ENCODE measurements at places on chromosomes 12 and 14.

DNA sequence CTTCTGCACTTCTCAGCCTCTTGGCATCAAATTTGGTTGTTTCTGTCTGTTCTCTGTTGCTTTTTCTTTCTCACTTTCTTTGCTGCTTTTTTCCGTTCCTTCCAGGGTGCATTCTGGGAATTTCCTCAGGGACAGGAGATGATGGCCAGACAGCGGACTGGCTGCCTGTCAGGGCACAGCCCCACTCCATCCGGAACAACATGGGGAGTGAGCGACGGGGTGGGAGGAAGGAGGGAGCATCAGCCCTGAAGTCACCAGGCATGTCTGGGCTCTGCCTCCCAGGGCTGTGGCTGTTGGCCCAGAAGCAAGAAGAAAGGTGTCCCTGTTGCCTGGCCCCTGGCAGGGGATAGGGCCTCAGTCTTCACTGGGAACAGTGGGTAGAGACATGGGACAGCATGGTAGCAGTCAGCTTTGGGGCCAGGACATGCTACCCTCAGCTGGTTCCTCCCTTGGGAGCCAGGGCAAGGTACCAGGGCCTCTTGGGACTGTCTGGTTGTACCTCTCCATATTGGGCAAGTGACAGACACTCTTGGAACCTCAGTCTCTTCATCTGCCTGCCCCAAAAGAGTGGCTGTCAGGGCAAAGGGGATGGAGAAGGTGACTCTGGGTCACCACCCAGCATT is 8.6 kb downstream of the PGF start:
- no peak for DNase-seq

GRCh38 chr14:101029668-101030290 is 126.3 kb upstream of the RTL1 start:
- DNase-seq: no peak

DNA sequence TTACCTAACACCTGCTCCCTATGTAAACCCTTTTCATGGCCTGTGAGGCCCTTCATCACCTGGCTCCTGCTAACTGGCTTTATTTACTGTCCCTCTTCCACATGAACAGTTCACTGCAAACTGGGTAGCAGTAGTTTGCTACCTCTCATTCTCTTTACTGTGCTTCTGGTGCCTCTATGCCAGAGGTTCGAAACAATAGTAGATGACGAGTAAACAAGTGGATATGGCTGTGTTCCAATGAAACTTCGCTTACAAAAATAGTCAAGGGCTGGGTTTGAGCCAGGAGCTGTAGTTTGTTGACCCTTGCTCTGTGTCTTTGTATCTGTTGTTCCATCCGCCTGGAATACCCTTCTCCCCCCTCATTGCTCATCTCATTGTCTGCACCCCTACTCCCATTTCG is 233.6 kb upstream of the RMST start:
- DNase-seq: no peak

- DNase-seq: no peak
Measured at GRCh38 chr14:63501429-63501828, 41.7 kb downstream of the PPP2R5E start.

- DNase-seq: no peak
Measured at GRCh38 chr14:56046546-56046945, 71.7 kb upstream of the PELI2 start.

GRCh38 chr14:103499709-103500108 is 22.9 kb downstream of the CKB start:
- DNase-seq: no peak

GRCh38 chr12:108983227-108983626 is 37.6 kb downstream of the SVOP start:
- DNase-seq: no peak

DNA sequence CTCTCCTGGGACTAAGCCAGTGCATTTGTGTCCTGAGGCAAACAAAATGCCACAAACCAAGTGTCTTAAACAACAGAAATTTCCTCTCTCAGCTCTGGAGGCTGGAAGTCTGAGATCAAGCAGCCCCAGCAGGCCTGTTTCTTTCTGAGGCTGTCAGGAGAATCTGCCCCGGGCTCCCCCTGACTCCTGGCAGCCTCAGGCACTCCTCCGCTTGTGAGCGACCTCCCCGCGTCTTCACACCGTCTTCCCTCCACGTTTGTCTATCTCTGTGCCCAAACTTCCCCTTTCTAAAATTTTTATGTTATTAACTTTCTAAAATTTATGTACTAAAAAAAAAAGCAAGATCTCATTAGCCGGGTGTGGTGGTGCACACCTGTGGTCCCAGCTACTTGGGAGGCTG is 59.7 kb downstream of the RIMBP2 start:
- DNase-seq: no peak

DNA sequence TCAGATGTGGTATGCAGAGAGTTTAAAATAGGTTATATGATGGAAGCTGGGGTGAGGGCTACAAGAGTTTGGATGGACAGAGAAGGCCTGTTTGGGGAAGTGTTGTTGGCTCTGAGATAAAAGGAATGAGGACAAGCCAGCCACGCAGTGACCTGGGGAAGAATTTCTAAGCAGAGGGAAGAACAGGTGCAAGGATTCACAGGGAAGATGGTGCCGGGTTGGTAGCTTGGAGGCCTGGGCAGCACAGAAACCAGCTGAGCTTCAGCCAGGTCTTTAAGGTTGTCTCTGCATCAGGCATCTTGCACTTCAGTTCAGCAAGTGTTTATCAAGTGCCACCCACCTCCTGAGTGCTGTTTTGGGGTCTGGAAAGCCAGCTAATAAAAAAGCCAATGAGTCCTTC is 1163.7 kb downstream of the AACS start:
- DNase-seq: no peak

GRCh38 chr12:12891881-12892355 is 556 bp downstream of the GPRC5A start:
- no peak for DNase-seq

- DNase-seq: no peak
Measured at GRCh38 chr14:47442211-47442610, 233.2 kb downstream of the MDGA2 start.

DNA sequence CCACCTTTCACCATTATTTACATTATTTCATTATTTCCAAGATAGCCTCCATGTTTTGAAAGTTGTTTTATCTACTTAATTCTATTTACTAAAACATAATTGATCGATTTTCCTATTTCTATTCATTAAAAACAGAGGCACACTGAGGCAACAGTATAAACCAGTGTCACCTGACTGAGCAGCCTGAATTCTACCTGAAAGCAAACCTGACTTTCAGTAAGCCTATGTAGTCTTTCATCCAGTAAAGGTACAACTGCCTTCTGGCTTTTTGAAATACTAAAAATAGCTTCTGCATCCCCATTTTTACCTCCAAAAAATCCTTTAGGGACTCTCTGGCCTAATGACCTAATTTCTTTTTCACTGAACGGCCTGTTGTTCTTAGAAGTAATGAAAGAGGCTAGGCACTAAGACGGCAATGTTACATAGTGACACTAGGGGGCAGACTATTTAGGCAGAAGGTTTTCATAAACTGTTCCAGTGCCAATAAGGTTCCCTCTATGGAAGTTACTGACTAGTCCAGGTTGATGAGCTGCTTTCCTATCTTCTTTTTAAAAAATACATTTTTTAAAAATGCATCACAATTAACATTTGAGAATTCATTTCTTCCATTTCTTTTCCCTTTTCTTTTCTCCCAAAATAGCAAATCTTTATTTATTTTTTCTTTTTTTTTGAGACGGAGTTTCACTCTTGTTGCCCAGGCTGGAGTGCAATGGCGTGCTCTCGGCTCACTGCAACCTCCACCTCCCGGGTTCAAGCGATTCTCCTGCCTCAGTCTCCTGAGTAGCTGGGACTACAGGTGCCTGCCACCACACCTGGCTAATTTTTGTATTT is 17.5 kb downstream of the ANAPC5 start:
- DNase-seq: no peak

DNA sequence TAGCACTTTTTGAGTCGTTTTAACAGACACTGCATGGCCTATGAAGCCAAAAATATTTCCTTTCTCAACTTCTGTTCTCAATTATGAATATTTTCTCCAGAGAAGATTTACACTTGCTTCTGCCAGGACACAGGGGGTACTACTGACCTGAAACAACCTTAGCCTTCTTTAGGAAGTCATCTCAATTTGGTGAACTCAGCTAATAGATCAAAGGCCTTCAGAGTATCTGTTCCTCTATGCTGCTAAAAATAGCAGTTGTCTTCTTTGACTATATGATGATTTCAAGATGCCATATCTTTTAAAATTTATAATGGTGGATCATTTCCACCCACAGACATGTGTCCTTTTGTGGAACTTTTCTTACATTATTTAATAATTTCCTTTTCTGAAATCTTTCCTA is 14.0 kb upstream of the NDUFA12 start:
- no peak for DNase-seq

- DNase-seq: no peak
Measured at GRCh38 chr14:68477461-68478085, 315.3 kb downstream of the ZFP36L1 start.

DNA sequence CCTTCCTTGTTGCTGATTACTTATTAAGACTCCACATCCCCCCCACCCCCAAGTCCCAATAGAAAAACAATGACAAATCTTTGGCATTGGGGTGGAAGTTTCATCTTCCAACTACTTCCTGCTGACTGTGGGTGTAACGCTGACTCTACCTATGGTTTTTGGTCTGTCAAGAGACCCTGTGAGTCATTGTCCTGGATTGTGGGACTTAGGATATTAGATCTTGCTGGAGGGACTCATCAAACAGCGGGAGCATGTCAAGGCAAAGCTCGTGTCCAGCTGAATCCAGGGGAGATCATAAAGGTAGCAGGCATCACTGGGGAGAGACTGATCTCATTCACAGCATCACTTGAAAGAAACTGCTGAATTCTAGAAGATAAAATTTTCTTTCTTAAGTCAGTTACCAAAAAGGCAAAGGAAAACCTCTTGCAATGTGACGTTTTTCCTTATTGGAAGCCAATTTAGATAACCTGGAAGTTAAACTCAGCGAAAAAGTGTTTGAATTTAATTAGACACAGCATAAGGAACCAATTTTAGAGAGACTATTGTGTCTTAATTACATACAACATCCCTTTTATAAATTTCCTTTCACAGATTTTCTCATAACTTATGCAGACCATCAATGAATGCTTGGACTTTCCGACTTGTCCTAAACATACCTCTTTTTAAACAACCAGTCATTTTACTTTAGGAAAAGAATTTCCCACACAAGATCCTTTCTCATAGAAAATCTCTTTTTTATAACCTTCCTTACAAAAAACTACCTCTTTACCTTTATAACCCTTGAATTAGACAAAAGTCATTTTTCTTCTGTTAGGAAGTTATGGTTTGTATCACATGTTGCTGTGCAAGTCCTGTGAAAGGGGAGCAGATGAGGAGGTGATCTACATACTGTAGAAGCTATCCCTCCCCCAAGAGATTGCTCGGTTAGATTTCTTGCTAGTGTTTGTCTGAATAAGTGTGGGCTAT is 94.6 kb upstream of the SCAF11 start:
- DNase-seq: no peak

- DNase-seq: no peak
Measured at GRCh38 chr12:39956725-39957124, 149.2 kb downstream of the SLC2A13 start.

- DNase-seq: no peak
Measured at GRCh38 chr12:121248622-121249021, 38.7 kb downstream of the P2RX4 start.

GRCh38 chr12:32881107-32881506 is 15.5 kb downstream of the PKP2 start:
- DNase-seq: no peak

GRCh38 chr12:20508359-20508758 is 140.0 kb downstream of the PDE3A start:
- no peak for DNase-seq

- no peak for DNase-seq
Measured at GRCh38 chr12:129071362-129071761, 218.1 kb downstream of the GLT1D1 start.

- DNase-seq: no peak
Measured at GRCh38 chr12:25372969-25373817, 122.5 kb upstream of the KRAS start.

GRCh38 chr12:44848703-44849085 is 27.4 kb downstream of the NELL2 start:
- no peak for DNase-seq

DNA sequence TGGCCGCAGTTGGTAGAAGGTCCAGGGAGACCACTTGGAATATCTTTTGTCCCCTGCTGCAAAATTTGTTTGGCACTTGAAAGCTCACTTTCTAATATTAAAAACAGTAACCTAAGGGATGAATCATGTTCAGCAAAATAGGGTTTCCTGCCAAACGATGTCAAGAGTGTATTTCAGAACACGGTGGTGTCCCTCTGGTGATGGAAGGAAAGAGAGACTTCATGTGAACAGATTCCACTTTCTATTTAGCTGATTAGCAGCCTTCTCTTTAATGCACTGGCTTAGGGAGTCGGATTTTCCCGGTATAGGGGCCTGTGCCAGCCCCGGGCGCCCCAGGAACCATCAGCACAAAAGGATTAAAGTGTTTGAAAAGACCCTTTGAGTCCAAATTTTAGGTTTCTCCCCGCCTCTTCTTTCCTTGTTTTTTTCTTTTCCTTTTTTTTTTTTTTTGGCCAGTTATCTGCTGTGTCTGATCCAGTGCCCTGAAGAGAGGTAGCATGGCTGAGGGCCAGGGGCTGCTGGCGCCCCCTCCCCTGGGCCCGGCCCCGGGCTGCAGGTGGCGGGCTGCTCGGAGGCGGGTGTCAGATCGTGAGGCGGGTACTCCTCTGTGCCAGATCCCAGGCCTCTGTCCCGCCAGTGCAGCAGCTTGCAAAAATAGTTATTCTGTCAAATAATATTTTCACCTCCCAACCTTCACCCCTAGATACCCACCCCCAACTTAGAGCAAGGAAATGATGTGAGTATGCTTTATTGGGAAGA is 88.3 kb downstream of the TESC start:
- no peak for DNase-seq

DNA sequence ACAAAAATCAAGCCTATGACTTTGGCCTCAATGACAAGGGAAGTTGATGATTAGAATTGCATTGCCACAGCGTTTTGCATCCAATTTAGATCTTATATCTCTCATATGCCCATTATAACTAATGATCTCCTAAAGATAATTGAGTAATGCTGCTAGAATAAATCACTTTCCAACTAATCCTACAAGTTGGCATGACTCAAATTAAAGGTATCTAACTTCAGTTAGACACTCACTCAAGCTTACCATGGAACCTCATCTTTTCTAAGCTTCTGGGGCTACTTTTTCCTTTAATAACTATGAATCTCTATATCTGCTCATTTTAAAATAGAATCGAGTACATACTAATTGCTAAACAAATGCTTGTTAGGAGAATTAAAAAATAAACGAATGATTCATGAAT is 427.8 kb downstream of the BTG1 start:
- no peak for DNase-seq

GRCh38 chr14:100554082-100554677 is 33.0 kb downstream of the BEGAIN start:
- no peak for DNase-seq

GRCh38 chr12:93957168-93957567 is 191.2 kb upstream of the PLXNC1 start:
- DNase-seq: no peak

- DNase-seq: no peak
Measured at GRCh38 chr14:43001731-43002130, 1395.1 kb downstream of the LRFN5 start.

DNA sequence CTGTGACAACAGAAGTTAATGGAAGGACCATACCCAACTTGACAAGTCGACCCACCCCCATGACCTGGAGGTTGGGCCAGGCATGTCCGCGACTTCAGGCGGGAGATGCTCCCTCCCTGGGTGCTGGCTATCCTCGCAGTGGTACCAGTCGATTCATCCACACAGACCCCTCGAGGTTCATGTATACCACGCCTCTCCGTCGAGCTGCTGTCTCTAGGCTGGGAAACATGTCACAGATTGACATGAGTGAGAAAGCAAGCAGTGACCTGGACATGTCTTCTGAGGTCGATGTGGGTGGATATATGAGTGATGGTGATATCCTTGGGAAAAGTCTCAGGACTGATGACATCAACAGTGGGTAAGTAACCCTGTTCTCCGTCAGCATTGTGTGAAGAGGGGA is 220.1 kb downstream of the NAV3 start:
- DNase-seq: no peak
